MV-4-11 (cell line): ENCODE measurements at places on chromosomes 7 and 10.

GRCh38 chr10:55979203-55979602 is 381.9 kb downstream of the ZWINT start:
- DNase-seq, result no peak

GRCh38 chr10:24310104-24310503 is 101.2 kb downstream of the KIAA1217 start:
- no peak for DNase-seq

DNA sequence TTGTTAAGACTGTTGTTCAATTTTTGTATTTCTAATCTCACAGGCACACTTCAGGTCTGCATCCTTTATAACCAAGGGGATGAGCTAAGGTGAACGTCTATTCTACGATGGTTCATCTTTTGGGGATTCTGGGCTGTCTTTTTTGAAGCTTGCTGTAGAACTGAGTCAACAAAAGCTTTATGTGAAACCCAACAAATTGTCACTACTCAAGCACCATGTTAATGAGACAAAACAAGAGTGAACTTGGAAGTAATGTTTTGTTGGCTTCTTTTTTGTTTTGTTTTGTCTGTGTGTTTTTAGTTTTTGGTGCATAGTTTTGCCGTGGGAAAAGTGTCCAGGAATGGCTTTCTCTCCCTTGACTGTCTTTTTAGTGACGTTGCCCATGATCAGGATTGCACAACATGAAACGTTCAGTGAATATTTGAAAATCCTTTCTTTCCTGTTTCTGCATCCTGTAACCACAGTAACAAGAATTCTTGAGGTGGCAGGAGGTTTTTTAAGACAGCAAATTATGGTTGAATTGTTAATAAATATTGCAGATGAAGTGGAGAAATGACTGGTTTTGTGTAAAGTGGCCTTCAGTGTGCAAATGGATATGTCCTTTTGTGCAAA is 65.6 kb downstream of the WIPF3 start:
- peak; percentile 38 for DNase-seq

GRCh38 chr10:129694691-129695243 is 227.7 kb downstream of the MGMT start:
- DNase-seq, result no peak

DNA sequence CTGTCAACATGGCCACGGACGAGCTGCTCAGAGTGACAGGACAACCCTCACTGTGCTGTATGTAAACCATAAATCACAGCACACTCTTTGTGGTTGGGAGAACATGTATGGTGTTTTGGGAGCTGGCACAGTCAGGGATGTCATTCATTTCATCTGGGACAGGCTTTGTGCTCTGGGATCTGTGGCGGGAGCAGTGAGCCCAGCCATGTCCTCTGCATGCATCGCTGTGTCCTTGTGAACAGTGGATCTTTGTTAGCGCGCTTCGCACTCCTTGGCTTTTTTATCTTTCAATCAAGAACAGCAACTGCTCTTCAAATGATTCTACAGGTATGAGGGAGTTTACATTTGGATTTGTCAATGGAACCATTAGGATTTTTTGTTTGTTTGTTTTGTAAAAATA is 7.1 kb downstream of the CCM2 start:
- no peak for DNase-seq

- DNase-seq, result no peak
Measured at GRCh38 chr7:107234436-107234835, 65.6 kb downstream of the HBP1 start.
